ENCODE measurements at places on chromosomes 12 and 14.

DNA sequence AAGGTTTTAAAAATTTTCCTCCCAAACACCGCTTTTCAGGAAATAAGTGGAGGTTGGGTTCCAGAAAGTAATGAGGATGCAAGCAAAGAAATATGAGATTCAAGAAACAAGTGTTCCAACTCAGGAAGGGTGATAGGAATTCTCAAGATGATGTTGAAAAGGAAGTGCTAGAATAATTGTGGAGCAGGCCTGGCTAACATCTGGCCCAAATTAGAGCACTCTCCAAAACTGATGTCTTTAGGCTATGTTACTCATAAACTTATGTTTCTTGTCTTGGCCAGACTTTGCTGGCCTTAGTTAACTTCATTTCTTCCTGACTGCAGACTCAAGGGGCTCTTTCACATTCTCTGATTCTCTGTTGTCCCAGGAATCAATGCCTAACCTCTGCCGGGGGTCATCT lies 116.3 kb downstream of the TMTC3 start:
- DNase-seq: no peak

DNA sequence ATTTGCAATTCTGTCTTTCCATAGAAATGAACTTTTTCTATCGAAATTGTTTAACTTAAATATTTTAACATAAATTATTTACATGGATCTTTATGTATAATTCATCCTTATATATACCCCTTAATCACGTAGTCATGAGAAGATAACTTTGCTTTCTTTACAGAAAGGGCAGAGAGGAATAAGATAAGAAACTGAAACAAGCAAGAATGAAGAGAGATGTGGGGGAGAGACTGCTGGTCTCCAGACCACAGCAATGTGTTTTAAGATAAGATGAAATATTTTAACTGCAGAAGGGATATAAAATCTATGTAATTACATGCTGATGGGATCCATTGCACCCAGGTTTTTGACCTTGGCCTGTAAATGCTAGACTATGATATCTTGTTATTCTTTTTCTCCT lies 34.7 kb upstream of the DNM1L start:
- no peak for DNase-seq

GRCh38 chr12:107377596-107378385 lies 284.4 kb upstream of the CRY1 start:
- DNase-seq: no peak

GRCh38 chr12:95227818-95228356 lies 10.3 kb downstream of the VEZT start:
- DNase-seq: no peak

GRCh38 chr12:88401155-88401554 lies 179.1 kb downstream of the KITLG start:
- DNase-seq: no peak

- DNase-seq: no peak
Measured at GRCh38 chr12:15056218-15056617, 83.4 kb downstream of the PDE6H start.

GRCh38 chr12:85036733-85037132 lies 582 bp downstream of the LRRIQ1 start:
- DNase-seq: no peak

DNA sequence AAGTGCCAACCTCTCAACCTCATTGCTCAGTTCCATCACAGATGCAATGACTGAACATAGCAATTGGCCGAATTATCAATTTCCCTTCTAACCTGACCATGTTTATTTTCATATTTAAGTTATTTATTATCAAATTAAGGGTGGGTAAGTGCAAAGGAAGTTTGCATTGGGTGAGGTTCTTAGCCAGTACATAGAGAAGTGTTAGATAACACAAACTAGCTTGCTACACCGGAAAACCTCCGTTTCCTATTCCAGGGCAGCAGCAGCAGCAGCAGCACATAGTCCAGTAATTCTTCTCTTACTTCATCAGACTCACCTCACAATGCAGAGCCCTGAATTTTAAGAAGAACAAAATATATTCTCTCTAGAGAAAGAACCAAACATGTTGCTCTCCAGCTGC lies 200.5 kb upstream of the OR4E1 start:
- no peak for DNase-seq

DNA sequence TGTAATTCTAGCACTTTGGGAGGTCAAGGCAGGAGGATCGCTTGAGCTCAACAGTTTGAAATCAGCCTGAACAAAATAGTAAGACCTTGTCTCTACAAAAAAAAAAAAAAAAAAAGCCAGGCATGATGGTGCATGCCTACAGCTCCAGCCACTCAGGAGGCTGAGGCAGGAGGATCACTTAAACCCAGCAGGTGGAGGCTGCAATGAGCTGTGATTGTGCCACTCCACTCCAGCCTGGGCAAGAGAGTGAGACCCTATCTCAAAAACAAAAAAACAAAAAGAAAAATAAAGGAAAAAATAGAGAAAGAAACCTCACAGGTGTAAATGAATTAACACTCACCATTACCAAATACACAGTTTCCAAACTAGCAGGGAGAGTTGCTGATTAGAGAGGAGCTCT lies 34.2 kb upstream of the TUBA1A start:
- DNase-seq: no peak

- DNase-seq: no peak
Measured at GRCh38 chr12:47397664-47398281, 308.1 kb downstream of the RPAP3 start.

DNA sequence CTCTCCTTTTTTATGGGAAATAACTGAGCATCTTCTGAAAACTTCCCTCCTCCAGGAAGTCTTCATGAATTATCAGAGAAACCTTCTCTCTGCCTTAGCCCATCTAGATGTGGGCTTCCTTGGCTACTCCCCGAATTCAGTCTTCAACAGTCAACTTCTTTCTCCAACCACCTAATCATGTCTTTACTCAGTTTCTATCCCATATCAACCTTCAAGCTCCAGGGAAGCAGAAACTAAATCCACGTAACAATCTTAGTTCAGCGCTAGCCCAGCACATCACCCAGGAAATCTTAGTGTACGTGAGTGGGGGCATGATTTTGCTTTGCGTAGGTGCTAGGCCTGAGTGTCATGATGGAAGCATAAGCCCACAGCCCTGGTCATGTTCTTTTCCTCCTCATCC lies 12.7 kb upstream of the KRT77 start:
- DNase-seq: no peak

DNA sequence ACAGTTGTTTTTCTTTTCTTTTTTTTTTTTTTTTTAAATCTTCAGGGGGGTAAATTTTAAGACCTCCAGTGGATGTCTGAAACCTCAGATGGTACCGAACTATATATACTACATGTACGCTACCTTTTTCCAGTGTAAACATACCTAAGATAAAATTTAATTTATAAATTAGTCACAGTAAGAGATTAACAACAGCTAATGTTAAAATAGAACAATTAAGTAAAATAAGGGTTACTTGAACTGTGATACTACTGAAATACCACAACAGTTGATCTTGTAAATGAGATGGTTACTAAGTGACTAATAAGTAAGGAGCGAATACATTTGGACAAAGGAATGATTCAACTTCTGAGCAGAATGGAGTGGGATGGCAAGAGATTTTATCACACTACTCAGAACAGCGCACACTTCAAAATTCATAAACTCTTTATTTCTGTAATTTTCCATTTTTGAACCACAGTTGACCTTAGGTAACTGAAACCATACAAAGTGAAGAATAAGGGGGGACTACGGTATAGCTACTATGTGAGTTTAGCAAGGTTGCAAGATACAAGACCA lies 80.5 kb upstream of the PCED1B start:
- no peak for DNase-seq

- DNase-seq: no peak
Measured at GRCh38 chr12:8088574-8088973, 6.5 kb downstream of the NECAP1 start.

- DNase-seq: no peak
Measured at GRCh38 chr14:46091819-46092218, 559.8 kb downstream of the RPL10L start.

GRCh38 chr12:25785134-25785533 lies 173.3 kb upstream of the RASSF8 start:
- no peak for DNase-seq

GRCh38 chr14:69665631-69666030 lies 54.2 kb downstream of the SUSD6 start:
- no peak for DNase-seq

DNA sequence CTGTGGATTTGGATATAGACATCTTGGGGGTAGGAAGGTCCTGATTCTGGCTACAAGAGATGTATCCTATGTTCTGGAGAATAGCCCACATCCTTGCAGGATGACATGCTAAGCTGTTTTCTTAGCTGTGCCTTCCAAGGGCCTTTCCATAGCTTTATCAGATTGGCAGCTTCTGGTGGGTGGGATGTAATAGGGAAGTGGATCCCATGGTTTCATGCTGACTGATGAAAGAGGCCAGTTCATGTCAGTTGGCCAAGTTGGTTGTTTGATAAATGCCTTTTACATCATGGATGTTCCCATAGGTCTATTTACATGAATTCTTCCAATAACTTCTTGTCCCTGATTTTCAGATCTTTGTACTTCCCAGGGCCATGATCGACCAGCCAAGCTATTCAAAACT lies 169.1 kb upstream of the RMST start:
- DNase-seq: no peak

DNA sequence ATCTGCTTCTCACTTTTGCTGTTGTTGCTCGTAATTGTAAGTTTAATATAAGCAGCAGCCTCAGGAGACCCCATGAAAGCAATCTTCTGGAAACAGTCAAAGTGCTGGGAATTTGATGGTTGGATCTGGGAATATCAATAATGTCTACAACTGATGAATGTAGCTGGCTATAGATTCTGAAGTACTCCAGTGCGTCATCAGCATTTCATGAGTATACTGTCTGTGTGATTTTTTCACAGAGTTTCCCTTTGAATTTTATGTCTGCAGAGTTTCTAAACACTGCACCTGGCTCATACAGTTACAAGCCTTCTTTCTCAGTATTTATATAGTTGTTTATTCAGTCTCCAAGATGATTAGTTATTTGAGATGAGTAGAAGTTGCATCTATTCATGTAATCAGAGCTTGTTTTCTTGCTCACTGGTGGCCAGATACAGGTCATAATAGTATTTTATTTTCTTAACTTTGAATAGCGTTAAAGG lies 222.3 kb downstream of the RAD51B start:
- no peak for DNase-seq

DNA sequence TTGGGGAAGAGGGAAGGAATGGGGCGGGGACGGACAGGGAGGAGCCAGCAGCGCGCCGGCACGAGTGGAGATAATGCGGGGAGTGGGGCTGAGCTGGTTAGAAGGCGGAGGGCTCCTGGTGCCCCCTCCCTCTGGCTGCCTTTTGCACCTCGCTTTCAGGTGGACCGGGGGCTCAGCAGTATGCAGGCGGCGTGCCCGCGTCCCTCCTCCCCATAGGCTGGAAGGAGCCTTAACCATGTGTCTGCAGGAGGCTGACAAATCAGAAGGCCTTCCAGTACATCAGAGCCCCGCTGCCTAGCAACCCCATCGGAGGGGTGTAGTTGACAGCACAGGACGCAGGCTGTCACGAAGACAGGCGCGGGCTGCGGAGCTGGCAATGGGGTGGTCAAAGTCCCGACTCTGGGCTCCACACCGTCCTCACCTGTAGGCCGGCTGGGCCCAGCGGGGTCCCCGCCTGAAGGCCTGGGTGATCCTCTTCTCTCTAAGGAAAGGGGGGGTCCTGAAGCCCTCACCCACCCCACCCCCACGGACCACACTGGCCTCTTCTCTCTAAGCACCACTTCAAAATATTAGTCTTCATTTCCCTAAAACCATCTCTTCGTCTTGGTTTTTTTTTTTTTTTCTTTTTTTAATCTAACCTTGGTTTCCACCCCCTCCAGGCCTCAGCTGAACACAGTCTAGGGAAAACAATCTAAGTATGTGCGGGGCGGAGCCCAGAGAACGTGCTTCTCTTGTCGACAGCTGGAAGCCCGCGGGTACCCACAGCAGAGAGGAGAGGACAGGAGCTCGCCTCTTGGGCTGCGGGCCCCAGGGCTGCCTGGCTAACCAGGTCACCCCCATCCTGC lies 44.5 kb downstream of the KDM2B start:
- DNase-seq: peak; percentile 78

GRCh38 chr12:66312189-66312588 lies 9.9 kb downstream of the HELB start:
- no peak for DNase-seq

Measured in DMS 273 treated with DMSO at 0.1 percent for 48 hours (cell line).